ENCODE measurements at places on chromosomes 4 and X. TPM values are rescaled to one million over a fixed set of nuclear protein-coding genes. Genes with fewer than 3 reads are reported as not detected.

CPZ gene
- total RNA-seq: 1.8 TPM

AKAP17A gene
- 21.5 TPM for total RNA-seq

DDX53 gene
- not detected for total RNA-seq

- H3K4me3 ChIP-seq: no peak overlapping the region
- no peaks in the 10 kb centered on the region for H3K27me3 ChIP-seq
- no peak overlapping the region for H3K27ac ChIP-seq
- H3K4me1 ChIP-seq: no peaks in the 10 kb centered on the region
Measured at GRCh38 chrX:15073313-15073712, 196.6 kb downstream of the ASB9 start.

DNA sequence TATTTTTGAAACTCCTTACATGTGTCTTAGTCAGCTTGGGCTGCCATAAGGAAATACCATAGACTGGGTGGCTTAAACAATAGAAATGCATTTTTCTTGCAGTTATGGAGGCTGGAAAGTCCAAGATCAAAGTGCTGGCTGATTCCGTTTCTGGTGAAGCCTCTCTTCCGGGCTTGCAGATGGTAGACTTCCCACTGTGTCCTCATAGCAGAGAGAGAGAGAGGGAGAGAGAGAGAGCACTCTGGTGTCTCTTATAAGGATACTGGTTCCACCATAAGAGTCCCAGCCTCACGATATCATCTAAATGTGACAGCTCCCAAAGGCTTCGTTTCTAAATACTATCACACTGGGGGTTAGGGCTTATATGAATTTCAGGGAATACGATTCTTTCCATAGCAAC, 39.7 kb downstream of the ENPEP start:
- no peaks in the 10 kb centered on the region for H3K36me3 ChIP-seq
- no peak overlapping the region for H3K4me3 ChIP-seq
- no peaks in the 10 kb centered on the region for H3K27me3 ChIP-seq

DNA sequence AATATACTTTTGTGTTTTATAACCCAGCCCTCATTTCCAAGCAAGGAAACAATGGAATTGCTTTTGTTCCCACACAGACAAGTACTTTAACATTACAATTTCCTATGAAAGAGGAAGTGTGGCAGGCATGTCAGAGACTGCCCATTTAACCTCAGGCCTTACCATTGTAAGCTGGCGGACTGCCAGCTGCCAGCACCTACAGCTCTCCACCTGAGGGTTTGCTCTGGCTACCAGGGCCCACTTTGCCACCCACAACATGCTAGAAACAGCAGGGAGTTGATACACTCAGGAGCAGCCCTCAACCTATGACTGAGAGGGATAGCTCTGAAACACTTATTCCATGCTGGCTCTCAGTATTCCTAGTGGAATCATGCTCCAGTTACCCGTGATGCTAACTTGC, 152.3 kb upstream of the PRDX4 start:
- no peak overlapping the region for H3K27ac ChIP-seq
- H3K4me3 ChIP-seq: no peak overlapping the region
- no peak for DNase-seq

DNA sequence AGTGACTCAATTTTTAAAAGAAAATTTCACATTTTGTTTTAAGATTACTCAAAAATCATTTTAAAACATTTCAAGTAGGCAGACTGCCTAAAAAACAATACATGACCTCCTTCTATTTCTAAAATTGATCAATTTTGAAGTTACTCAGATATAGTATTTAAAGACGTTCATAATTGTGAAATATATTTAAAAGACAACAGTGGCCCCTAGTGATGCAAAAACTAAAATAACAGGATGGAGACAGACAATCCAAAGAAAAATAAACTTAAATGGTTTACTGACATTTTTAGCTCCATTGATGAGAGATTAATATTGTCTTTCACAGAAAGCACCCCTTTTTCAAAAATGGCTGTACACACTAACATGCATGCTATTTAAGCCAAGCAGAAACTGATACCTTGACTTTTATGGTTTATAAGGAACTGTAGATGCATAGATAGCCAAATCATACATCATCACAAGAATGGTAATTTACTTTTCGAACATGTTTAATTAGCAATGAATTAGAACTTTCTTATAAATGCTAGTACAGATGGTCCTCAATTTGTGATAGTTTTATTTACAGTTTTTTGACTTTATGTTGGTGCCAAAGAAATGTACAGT, 69.8 kb upstream of the FAT4 start:
- H3K4me3 ChIP-seq: no peak overlapping the region
- H3K27me3 ChIP-seq: no peaks in the 10 kb centered on the region
- no peak for DNase-seq
- H3K4me1 ChIP-seq: no peaks in the 10 kb centered on the region
- H3K36me3 ChIP-seq: no peaks in the 10 kb centered on the region

- no peaks in the 10 kb centered on the region for H3K4me1 ChIP-seq
- no peak overlapping the region for H3K4me3 ChIP-seq
- no peak overlapping the region for H3K27ac ChIP-seq
- no peaks in the 10 kb centered on the region for H3K27me3 ChIP-seq
Measured at GRCh38 chr4:109134268-109134667, 168.2 kb downstream of the COL25A1 start.

- H3K27ac ChIP-seq: no peak overlapping the region
- DNase-seq: no peak
- no peak overlapping the region for H3K4me3 ChIP-seq
- H3K27me3 ChIP-seq: no peaks in the 10 kb centered on the region
- H3K36me3 ChIP-seq: no peaks in the 10 kb centered on the region
Measured at GRCh38 chr4:177492022-177492421, 49.8 kb upstream of the AGA start.

- peak overlapping the region; percentile 98 for H3K27ac ChIP-seq
- no peak for DNase-seq
- peaks cover 4% of the 10 kb centered on the region for H3K4me1 ChIP-seq
- no peaks in the 10 kb centered on the region for H3K27me3 ChIP-seq
Measured at GRCh38 chr4:173538909-173539445, 8.9 kb upstream of the HAND2 start.

GRCh38 chr4:35982318-35982717, 262.0 kb downstream of the ARAP2 start:
- H3K36me3 ChIP-seq: no peaks in the 10 kb centered on the region
- no peak for DNase-seq
- H3K27me3 ChIP-seq: no peaks in the 10 kb centered on the region
- no peak overlapping the region for H3K27ac ChIP-seq
- H3K4me1 ChIP-seq: no peaks in the 10 kb centered on the region

- peak overlapping the region; percentile 66 for H3K4me3 ChIP-seq
- H3K27me3 ChIP-seq: no peaks in the 10 kb centered on the region
- peak; percentile 73 for DNase-seq
- no peaks in the 10 kb centered on the region for H3K4me1 ChIP-seq
- peak overlapping the region; percentile 90 for H3K27ac ChIP-seq
Measured at GRCh38 chr4:76948443-76949275, 893 bp upstream of the SEPTIN11 start.

All from uterus (tissue), 4 donors.